Kidney tubule cell (primary cell): ENCODE measurements at places on chromosomes 7 and 10.

- DNase-seq, result peak; percentile 97
Observed at GRCh38 chr7:130292682-130293257, at the start of gene CPA4. TSS of gene CPA4 (plus strand) at chr7:130293161. CDS start at chr7:130293181, 20 bp downstream.

DNA sequence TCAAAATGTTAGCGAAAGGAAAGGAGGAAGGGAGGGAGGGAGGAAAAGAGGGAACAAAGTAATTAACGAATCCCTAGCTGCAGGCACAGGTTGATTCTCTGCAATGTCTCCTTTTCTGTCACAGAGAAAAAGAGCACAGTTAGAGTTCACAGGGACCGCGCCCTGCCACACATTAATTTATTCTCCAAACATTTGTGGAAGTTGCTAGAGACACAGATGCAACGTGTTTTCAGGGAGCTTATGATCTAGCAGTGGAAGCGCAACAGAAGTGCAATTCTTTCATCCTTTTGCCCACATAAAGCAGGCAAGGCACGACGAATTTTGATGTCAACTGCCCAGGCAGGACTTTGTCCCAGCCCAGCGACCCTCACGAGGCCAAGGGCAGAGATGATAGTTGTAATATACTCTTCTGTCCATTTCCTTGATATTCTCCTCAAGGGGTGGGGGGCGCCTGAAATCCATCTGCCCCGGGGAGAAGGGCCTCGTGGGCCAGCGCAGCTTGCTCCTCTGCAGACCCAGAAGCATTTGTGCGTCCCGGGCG is 101.7 kb upstream of the ZNF438 start:
- no peak for DNase-seq

GRCh38 chr10:128908499-128908898 is 558.5 kb upstream of the MGMT start:
- no peak for DNase-seq

GRCh38 chr7:139936760-139937310 is 107.8 kb downstream of the TBXAS1 start:
- DNase-seq, result peak; percentile 14

- no peak for DNase-seq
Observed at GRCh38 chr7:157693521-157694375, 356.9 kb downstream of the DNAJB6 start.

DNA sequence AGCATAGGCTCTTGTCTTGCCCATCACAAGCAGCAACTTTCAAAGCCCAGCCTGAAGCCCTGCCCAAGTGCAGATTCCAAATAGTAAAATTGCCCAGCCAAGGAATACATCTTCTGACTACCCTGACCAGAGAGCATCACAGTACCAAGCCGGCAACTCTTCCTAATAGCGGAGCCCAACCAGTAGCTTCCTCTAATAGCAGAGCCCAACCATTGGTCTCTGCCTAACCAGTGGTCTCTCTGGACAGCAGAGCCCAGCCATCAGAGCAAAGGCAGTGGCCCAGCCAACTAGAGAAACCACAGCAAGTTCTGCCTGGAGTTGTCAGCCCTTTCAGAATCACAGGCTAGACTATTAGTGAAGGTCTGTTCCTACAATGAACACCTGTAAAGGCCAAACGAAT is 285.6 kb downstream of the HGF start:
- peak; percentile 62 for DNase-seq

GRCh38 chr7:45592230-45592991 is 18.2 kb downstream of the ADCY1 start:
- DNase-seq, result no peak

GRCh38 chr7:2209146-2209960 is 23.4 kb downstream of the MAD1L1 start:
- peak; percentile 51 for DNase-seq

GRCh38 chr7:94178230-94178629 is 174.1 kb upstream of the BET1 start:
- no peak for DNase-seq

DNA sequence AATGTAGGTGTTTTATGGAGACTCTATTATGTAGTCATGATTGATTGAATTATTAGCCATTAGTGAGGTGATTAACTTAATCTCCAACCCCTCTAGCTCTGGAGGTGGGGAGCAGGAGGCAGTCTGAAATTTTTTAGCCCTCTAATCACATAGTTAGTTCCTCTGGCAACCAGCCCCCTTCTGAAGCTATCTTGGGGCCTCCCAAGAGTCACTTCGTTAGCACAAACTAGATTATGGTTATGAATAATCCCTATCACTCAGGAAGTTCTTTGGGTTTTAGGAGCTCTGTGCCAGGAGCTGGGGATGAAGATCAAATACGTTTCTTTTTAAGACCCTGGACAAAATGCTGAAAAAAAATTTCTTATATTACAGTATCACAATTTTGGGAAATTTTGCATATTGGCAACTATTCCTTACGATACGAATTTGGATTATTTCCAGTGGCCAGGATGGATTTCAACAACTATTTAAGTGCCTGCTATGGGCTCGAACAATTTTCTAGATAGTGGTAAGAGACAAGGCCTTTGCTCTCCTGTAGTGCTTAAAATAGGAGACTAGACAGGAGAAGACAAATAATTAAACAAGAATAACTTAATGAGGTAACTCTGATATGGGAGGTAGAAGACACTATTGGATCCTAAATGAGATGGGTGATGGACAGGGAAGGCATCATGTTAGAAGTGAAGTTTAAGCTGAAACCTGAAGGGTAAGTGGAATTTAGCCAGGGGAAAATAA is 52.9 kb downstream of the BTAF1 start:
- no peak for DNase-seq

DNA sequence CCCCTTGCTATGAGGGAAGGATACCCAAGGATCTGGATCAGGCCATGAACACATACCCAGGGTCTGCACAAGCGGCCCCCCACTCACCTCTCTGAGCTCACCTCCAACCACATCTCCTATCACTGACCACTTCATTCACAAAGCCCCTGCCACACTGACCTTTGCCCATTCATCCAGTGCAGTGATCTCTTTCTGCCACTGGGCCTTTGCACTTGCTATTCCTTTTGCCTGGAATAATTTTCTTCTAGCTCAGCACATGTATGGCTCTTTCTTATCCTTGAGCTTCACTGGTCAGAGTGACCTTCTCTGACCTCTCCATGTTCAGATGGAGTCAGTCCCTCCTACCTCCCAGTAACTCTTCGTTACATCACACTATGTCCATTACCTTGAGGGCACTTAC is 48.3 kb downstream of the ADRA2A start:
- no peak for DNase-seq

DNA sequence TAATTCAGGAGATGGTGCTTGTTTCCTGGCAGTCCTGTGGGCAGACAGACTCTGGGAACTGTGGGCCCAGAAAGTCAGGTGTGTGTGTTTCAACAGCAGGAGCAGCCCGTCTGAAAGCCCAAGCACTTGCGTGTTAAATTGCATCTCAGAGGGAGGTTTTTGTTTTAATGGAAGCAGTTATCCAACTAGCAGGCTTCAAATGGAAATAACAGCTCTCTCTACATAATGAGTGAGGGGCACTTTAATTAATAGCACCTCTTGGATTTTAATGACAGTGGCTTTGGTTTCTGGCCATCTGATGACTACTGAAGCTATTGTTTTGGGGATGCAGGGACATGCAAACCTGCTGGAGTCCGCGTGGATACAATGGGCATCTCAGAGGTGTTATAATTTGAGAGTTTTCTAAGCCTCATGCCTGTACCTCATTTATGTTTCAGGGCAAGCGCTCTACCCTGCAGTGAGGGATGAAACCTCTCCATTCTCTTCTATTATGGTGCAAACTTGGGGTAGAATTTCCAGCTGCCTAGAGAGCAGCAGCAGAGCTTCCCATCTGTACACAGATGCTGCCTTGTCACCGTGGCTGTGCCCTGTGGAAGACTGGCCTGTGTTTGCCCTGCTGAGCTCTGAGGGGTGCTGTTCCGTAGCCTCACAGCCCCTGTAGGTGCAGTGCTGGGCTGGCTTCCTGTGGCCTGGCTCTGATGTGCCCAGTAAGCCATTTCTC is 206.6 kb upstream of the GPR26 start:
- DNase-seq, result no peak

GRCh38 chr7:11609096-11609670 is 222.8 kb downstream of the THSD7A start:
- DNase-seq, result no peak

DNA sequence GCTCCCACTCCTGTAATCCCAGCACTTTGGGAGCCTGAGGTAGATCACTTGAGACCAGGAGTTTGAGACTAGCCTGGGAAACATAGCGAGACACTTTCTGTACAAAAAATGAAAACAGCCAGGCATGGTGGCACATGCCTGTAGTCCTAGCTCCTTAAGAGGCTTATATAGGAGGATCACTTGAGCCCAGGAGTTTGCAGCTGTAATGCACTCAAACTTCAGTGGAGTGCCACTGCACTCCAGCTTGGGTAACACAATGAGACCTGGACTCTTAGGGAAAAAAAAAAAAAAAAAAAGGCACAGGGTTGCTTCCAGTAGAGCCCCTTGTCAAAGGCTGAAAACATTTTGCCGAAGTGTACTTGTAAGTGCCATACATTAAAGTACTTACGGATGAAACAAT is 195.3 kb downstream of the PHTF2 start:
- DNase-seq, result no peak

DNA sequence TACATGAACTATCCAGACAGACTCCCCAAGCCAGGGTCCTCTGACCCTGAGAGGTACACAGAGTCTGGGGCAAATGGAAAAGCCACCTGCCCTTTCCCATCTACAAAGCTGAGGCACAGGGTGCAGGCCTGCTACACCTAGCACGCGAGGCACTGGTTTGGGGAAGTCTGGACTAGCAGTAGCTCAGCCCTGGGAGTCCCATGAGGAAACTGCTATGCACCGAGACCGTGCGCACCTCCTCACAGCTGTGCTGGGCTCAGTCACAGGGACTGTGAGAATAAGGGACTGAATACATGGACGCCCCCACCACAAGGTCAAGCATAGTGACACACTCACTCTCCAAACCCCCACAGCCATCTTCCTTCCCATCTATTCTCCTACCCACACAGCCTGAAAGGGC is 8.2 kb downstream of the MAT1A start:
- DNase-seq, result no peak

GRCh38 chr7:122887198-122887597 is 938 bp upstream of the CADPS2 start:
- DNase-seq, result peak; percentile 80

GRCh38 chr7:65809259-65809981 is 63.5 kb upstream of the VKORC1L1 start:
- peak; percentile 57 for DNase-seq

DNA sequence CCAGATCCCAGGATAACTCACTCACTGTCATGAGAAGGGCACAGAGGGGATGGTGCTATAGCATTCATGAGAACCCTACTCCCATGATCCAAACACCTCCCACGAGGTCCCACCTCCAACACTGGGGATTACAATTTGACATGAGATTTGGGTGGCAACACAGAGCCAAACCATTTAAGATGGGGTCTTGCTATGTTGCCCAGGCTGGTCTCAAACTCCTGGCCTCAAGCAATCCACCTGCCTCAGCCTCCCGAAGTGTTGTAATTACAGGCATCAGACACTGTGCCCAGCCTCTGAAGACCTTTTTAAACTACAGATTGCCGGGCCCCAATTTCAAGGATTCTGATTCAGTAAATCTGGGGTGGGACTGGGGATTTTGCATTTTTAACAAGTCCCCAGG is 98.5 kb downstream of the BAMBI start:
- no peak for DNase-seq

DNA sequence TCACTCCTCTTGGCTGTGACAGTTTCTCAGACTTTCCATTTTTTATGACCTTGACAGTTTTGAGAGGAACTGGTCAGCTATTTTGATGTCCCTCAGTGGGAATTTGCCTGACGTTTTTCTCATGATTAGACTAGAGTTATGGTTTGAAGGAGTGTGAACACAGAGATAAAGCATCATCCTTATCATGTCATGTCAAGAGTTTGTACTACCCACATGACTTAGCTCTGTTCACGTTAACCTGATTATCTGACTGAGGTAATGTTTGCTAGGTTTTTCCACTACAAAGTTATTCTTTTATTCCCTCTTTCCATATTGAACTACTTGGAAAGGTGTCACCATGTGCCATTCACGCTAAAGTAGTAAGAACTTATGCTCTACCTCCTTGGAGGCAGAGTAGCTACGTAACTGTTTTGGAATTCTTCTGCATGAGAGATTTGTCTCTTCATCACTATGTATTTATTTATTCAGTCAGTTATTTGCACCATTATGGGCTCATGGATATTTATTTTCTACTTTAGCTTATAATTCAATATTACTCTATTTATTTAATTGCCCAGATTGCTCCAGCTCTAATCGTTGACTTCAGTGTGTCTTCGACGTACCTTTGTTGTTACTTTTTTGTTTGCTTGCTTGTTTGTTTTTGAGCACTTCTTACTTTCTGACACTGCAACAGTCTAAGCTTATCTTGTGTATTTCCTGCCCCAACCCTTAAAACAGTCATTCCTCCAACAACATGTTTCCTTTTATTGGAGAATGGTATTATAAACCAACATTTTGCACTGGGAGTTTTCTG is 50.4 kb downstream of the CPED1 start:
- no peak for DNase-seq

DNA sequence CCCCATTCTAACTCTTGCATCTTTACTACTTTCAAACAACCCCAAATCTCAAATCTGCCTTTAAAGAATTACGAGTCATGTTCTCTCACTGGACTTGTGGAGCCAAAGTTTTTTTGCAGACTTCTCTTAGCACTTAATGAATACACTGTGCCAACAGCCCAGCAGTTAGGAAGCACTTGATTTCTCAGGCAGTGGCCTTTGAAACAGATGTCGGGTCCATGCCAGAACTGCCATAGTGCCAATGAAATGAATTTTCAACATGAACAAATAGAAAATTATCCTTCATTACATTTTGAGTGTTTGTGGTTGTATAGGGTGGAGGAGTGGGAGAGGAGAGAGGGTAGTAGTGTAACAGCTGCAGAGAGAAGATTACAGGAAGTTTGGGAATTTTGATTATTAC is 5.9 kb downstream of the BORCS7 start:
- DNase-seq, result no peak

- DNase-seq, result no peak
Observed at GRCh38 chr10:70905071-70906021, 17.0 kb upstream of the PCBD1 start.

- DNase-seq, result peak; percentile 44
Observed at GRCh38 chr7:81457852-81458522, 311.9 kb downstream of the HGF start.

- no peak for DNase-seq
Observed at GRCh38 chr7:117616694-117617093, 136.9 kb downstream of the CFTR start.

DNA sequence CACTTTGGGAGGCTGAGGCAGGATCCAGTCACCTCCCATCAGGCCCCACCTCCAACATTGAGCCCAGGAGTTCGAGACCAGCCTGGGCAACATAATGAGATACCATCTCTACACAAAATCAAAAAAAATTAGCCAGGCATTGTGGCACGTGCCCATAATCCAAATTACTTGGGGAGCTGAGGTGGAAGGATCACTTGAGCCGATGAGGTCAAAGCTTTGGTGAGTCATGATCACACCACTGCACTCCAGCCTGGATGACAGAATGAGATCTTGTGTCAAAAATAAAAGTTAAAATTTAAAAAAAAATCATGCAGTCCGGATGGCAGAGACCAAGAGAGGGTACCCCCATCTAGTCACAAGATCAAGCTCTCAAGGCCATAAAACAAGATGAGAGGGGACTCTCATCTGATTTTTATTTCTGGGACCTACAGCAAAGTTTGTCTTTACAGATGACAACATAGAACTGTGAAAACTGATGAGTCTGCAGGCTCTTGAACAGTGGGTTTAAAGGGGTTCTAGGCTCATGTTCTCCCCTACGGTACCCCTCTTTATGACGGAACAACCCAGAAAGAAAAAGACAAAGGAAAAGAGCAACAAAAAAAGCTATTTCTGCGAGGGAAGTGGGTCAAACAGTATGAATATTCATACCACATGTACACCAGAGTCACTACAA is 28.9 kb upstream of the CREB3L2 start:
- peak; percentile 63 for DNase-seq
